Gastrocnemius medialis (tissue), 4 donors: ENCODE measurements at places on chromosomes 2 and 18. TPM values are rescaled to one million over a fixed set of nuclear protein-coding genes. Genes with fewer than 3 reads are reported as not detected.
A peak's percentile ranks its signal among the peaks of the same experiment; 100 is the strongest.

- H3K4me1 ChIP-seq = no peaks in the 10 kb centered on the region
- peaks cover 6% of the 10 kb centered on the region for H3K36me3 ChIP-seq
- H3K4me3 ChIP-seq = no peak overlapping the region
- H3K27me3 ChIP-seq = no peaks in the 10 kb centered on the region
These were observed 53.2 kb downstream of the ANO7 start for GRCh38 chr2:241241669-241242068.

GRCh38 chr2:220365023-220365422 lies 737.6 kb downstream of the SLC4A3 start:
- DNase-seq = no peak
- no peaks in the 10 kb centered on the region for H3K36me3 ChIP-seq
- H3K27me3 ChIP-seq = no peaks in the 10 kb centered on the region
- H3K4me3 ChIP-seq = no peak overlapping the region
- H3K27ac ChIP-seq = no peak overlapping the region
- no peaks in the 10 kb centered on the region for H3K4me1 ChIP-seq

- H3K4me1 ChIP-seq = no peaks in the 10 kb centered on the region
- no peak overlapping the region for H3K27ac ChIP-seq
- no peak for DNase-seq
- no peak overlapping the region for H3K4me3 ChIP-seq
These were observed 31.2 kb downstream of the C1D start for GRCh38 chr2:68031542-68032160.

GRCh38 chr18:63421514-63421913 lies 762 bp downstream of the VPS4B start:
- peaks cover 14% of the 10 kb centered on the region for H3K4me1 ChIP-seq
- H3K27me3 ChIP-seq = no peaks in the 10 kb centered on the region
- H3K36me3 ChIP-seq = no peaks in the 10 kb centered on the region
- H3K27ac ChIP-seq = peak overlapping the region; percentile 97
- H3K4me3 ChIP-seq = peak overlapping the region; percentile 94

- DNase-seq = no peak
- peaks cover 63% of the 10 kb centered on the region for H3K4me1 ChIP-seq
- no peaks in the 10 kb centered on the region for H3K36me3 ChIP-seq
- peak overlapping the region; percentile 70 for H3K27ac ChIP-seq
- no peak overlapping the region for H3K4me3 ChIP-seq
These were observed 38.9 kb downstream of the DNMT3A start for GRCh38 chr2:25302758-25303375.

GRCh38 chr2:171883275-171883893 lies 10.7 kb downstream of the SLC25A12 start:
- peaks cover 43% of the 10 kb centered on the region for H3K4me1 ChIP-seq
- H3K36me3 ChIP-seq = peaks cover 4% of the 10 kb centered on the region
- no peaks in the 10 kb centered on the region for H3K27me3 ChIP-seq
- H3K27ac ChIP-seq = peak overlapping the region; percentile 85

- H3K4me1 ChIP-seq = no peaks in the 10 kb centered on the region
- DNase-seq = no peak
- no peaks in the 10 kb centered on the region for H3K27me3 ChIP-seq
These were observed 133.7 kb downstream of the MSH2 start for GRCh38 chr2:47536696-47537095.

DNA sequence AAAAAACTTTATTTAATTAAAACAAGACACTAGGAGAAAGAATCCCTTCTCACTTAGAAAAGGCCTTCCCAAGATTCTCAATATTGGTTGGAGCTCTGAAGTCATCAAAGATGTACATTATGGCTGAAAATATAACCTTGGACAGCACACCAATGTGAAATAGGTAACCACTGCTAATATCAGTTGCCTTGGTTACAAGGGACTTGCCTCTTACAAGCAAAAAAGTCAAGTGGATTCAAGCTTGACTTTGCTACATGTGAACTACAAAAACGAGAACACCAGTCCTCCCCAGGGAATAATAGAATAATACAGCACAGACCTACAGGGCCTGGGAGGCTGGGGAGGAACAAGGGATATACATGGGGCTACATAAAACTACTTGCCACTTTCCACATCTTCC lies 46.1 kb downstream of the NABP1 start:
- H3K36me3 ChIP-seq = no peaks in the 10 kb centered on the region
- H3K4me1 ChIP-seq = no peaks in the 10 kb centered on the region
- no peak overlapping the region for H3K27ac ChIP-seq
- H3K27me3 ChIP-seq = no peaks in the 10 kb centered on the region
- H3K4me3 ChIP-seq = no peak overlapping the region

GRCh38 chr2:80322311-80322920 lies 17.9 kb upstream of the LRRTM1 start:
- no peaks in the 10 kb centered on the region for H3K36me3 ChIP-seq
- DNase-seq = no peak
- no peak overlapping the region for H3K4me3 ChIP-seq
- H3K27ac ChIP-seq = no peak overlapping the region

GRCh38 chr2:122764014-122764413 lies 1008.6 kb downstream of the TSN start:
- H3K36me3 ChIP-seq = no peaks in the 10 kb centered on the region
- H3K27ac ChIP-seq = no peak overlapping the region
- H3K27me3 ChIP-seq = no peaks in the 10 kb centered on the region
- no peaks in the 10 kb centered on the region for H3K4me1 ChIP-seq
- no peak for DNase-seq

- H3K27ac ChIP-seq = no peak overlapping the region
- no peaks in the 10 kb centered on the region for H3K4me1 ChIP-seq
- peaks cover 5% of the 10 kb centered on the region for H3K36me3 ChIP-seq
- H3K27me3 ChIP-seq = no peaks in the 10 kb centered on the region
These were observed 24.4 kb downstream of the SATB2 start for GRCh38 chr2:199433204-199433832.

DNA sequence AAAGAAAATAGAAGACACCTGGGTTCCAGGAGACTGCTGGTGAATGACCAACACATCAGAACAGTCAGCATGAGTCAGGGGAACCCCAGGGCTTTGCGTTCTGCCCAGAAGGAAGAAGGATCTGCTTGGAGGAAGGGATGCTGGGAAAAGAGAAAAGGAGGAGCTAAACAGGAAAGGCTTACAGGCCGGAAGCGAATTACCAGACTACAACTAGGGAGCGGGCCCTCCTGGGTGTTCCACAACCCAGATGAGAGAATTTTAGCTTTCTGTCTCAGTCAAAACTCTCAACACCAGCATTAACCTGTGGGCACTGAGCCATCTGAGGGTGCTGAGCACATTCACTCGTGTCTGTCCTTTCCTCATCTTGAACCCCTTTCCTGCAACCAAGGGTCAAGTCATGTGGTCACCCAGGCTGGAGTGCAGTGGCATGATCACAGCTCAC lies 19.2 kb downstream of the CDC42EP3 start:
- H3K4me3 ChIP-seq = no peak overlapping the region
- H3K27me3 ChIP-seq = no peaks in the 10 kb centered on the region
- H3K4me1 ChIP-seq = peaks cover 94% of the 10 kb centered on the region
- H3K27ac ChIP-seq = peak overlapping the region; percentile 87
- no peaks in the 10 kb centered on the region for H3K36me3 ChIP-seq

DNA sequence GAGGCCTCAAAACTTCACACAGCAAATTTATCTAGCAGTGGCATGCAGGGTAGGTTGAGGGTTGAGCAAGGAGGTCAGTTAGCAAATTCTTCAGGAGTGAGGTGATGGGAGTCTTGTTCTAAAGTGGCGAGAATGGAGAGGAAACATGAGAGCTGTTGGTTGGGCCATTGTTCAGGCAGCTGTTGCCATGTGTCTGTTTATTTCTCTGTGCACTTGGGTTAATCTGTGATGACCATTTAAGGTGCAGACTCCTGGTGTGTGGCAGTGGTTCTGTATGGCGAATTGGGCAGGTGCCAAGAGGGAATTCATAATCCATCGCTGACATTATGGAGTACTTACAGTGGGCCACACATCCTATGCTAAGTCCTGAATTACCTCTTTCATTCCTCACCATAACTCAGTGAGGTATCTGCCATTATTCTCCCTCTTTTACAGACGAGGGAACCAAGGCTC lies 30.4 kb downstream of the TMEM178A start:
- no peak overlapping the region for H3K4me3 ChIP-seq
- H3K4me1 ChIP-seq = peaks cover 29% of the 10 kb centered on the region
- H3K27ac ChIP-seq = peak overlapping the region; percentile 55
- peak; percentile 14 for DNase-seq
- no peaks in the 10 kb centered on the region for H3K36me3 ChIP-seq

GRCh38 chr18:78766651-78767533 lies 212.7 kb upstream of the SALL3 start:
- H3K27me3 ChIP-seq = no peaks in the 10 kb centered on the region
- no peak overlapping the region for H3K4me3 ChIP-seq
- H3K27ac ChIP-seq = no peak overlapping the region
- H3K4me1 ChIP-seq = no peaks in the 10 kb centered on the region

DNA sequence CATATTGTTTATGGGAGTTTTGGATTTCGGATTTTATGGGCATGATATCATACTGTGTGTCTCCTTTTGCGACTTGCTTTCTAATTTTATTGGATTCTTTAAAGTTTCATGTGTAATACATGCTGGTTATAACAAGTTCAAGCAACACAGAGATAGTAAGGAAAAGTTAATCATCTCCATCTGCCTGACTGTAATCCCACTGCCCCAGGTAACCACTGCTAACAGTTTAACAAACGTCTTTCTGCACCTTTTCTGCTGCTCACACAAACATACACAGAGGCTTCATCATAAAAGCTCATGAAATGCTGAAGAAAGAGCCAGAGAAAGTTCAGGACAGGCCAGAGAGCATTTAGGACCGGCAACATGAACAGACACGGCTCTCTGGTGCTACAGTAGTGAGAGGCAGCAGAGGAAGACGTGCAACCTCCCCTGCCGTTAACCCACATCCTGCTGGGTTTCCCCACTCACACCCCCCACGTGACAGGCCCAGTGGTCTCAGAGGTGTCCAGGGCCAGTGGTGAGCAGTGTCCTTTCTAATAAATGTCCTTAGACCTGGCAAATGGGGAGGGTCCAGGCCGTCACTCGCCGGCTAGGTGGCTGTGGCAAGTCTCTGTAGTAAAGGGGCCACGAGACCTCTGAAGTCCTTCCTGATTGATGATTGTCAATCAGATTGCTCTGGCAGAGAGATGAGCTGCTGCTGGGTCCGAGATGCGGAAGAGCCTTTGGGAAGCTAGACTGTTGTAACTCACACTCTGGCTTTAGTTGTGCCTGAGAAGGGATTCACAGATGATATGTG lies 43.0 kb upstream of the SLC1A4 start:
- no peak overlapping the region for H3K4me3 ChIP-seq
- H3K4me1 ChIP-seq = peaks cover 34% of the 10 kb centered on the region
- H3K36me3 ChIP-seq = no peaks in the 10 kb centered on the region
- no peak for DNase-seq

DNA sequence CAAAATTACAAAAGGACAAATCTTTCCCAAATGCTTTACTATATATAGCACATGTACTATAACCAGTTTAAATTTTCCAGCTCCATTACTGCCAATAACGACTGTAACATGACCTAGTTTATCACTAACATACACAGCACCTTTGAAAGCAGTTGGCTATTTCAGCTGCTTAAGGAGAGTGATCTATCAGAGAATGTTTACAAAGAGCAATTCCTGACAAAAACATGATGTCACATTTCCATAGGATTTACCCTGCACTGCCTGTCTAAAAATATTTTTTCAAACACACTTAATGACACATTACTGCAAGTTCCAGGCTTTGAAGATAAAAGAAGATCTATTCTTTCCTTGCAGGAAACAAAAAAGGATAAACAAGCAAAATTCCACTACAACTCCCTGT lies 40.6 kb downstream of the ZNF516 start:
- H3K4me3 ChIP-seq = no peak overlapping the region
- no peak for DNase-seq
- no peaks in the 10 kb centered on the region for H3K27me3 ChIP-seq
- H3K27ac ChIP-seq = peak overlapping the region; percentile 85
- peaks cover 69% of the 10 kb centered on the region for H3K4me1 ChIP-seq
- H3K36me3 ChIP-seq = no peaks in the 10 kb centered on the region

GRCh38 chr2:121856360-121856759 lies 100.9 kb downstream of the TSN start:
- no peaks in the 10 kb centered on the region for H3K27me3 ChIP-seq
- no peaks in the 10 kb centered on the region for H3K36me3 ChIP-seq
- H3K4me3 ChIP-seq = no peak overlapping the region

- no peaks in the 10 kb centered on the region for H3K36me3 ChIP-seq
- no peak for DNase-seq
- no peak overlapping the region for H3K27ac ChIP-seq
- no peaks in the 10 kb centered on the region for H3K27me3 ChIP-seq
- H3K4me1 ChIP-seq = no peaks in the 10 kb centered on the region
These were observed 235.6 kb upstream of the CDH2 start for GRCh38 chr18:28412521-28412920.

- H3K4me1 ChIP-seq = no peaks in the 10 kb centered on the region
- H3K36me3 ChIP-seq = no peaks in the 10 kb centered on the region
- no peaks in the 10 kb centered on the region for H3K27me3 ChIP-seq
- no peak overlapping the region for H3K4me3 ChIP-seq
- DNase-seq = no peak
These were observed 295.0 kb downstream of the RAD51AP2 start for GRCh38 chr2:17223211-17223610.

DNA sequence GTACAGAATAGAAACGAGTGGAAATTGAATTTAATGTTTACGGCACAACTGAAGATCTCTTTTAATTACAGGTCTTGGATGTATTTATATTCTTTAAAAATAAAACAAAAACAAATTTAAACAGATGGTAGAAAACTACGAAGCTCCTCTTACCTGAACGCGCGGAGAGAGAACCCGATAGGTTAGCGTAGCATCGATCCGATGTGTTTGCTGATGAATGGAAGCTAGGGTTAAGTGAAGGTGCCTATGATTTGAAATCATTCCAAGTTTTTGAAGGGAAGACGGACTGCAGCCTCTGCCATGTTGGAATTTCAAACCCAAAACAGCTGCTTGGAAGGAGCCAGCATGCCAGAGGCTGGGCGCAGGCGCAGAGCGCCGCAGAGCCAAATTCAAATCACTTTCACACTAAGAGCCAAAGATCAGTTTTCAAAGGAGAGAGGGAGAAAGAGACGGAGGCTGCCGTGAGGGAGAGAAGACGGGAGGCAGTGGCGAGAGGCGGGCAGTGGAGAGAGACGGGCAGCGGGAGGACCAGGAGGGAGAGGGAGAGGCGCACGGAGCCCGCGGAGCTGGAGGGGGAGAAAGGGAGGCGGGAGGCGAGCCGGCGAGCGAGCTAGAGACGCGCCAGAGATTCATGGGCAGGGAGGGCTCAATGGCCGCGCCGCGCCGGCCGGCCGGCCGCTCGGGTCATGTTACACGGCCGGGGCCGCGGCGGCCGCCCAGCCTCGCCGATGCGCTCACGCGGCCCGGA lies at the start of gene FIGN:
FIGN (minus strand) TSS at position 324 of the 748 bp plus-strand sequence. CDS start 1,081 bp downstream, outside the sequence.
- H3K36me3 ChIP-seq = no peaks in the 10 kb centered on the region
- peak within 1 kb of the TSS; percentile 70 for H3K4me3 ChIP-seq
- peak; percentile 79 for DNase-seq

- DNase-seq = no peak
- H3K4me1 ChIP-seq = peaks cover 12% of the 10 kb centered on the region
- H3K27me3 ChIP-seq = no peaks in the 10 kb centered on the region
These were observed 73.1 kb downstream of the RAB3GAP1 start for GRCh38 chr2:135124924-135125886.

GRCh38 chr2:68245066-68245465 lies 7.3 kb downstream of the PPP3R1 start:
- H3K27ac ChIP-seq = no peak overlapping the region
- no peaks in the 10 kb centered on the region for H3K36me3 ChIP-seq
- no peak overlapping the region for H3K4me3 ChIP-seq
- no peaks in the 10 kb centered on the region for H3K27me3 ChIP-seq
- no peak for DNase-seq
- peaks cover 79% of the 10 kb centered on the region for H3K4me1 ChIP-seq

Gene POTEF
- not detected for total RNA-seq

Gene KIAA2012
- not detected for total RNA-seq

Gene ATP8B1
- 4.2 TPM for total RNA-seq

Gene CCBE1
- total RNA-seq = 0.44 TPM

Gene SULT1C4
- 0.61 TPM for total RNA-seq

Gene CRYBA2
- total RNA-seq = not detected

Gene ERMN
- total RNA-seq = not detected

Gene NLRC4
- total RNA-seq = 0.10 TPM
